ENCODE measurements at places on chromosomes 6 and 20.

DNA sequence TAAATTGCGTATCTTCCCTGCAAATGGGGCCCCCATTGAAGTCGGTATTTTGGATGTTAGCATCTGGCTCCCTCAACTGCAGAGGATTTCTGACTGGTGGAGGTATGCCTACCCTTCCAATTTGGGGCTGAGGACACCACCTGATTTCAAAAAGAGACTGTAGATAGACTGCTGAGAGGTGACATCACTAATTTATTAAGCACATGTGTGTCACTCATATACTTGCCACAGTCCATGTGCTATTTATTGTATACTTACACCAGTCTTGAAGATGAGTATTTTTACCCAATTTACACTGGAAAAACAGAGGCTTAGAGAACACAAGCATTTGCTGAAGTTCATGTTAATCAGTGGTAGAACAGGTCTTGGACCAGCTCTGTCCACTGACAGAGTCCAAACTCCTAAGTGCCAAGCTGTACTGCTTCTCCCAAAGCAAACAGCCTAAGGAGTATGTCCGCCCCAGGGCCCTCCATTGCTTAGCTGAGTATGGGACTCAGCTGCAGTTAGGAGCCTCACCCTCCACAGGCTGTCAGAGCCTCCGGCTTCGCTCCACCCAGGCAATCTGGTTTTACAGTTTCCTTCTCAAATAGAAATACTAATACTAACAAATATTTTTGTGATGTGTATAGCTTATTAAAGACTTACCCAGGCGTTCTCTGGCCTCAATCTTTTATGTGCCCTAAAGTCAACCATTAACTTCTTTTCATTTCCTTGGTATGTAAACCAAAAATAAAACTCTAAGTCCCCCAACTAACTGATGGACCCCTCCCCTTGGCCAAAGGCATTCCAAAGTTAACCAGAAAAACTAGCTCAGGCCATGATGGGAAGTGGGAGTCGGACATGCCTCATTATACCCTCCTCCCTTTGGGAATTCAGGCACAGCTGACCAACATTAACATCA is 17.5 kb downstream of the RIN2 start:
- no peaks in the 10 kb centered on the region for H3K27me3 ChIP-seq
- peaks cover 11% of the 10 kb centered on the region for H3K4me1 ChIP-seq

- H3K27ac ChIP-seq = no peak overlapping the region
- H3K4me1 ChIP-seq = peaks cover 4% of the 10 kb centered on the region
- no peak for DNase-seq
Measured at GRCh38 chr20:23298926-23299672, 51.5 kb upstream of the NXT1 start.

DNA sequence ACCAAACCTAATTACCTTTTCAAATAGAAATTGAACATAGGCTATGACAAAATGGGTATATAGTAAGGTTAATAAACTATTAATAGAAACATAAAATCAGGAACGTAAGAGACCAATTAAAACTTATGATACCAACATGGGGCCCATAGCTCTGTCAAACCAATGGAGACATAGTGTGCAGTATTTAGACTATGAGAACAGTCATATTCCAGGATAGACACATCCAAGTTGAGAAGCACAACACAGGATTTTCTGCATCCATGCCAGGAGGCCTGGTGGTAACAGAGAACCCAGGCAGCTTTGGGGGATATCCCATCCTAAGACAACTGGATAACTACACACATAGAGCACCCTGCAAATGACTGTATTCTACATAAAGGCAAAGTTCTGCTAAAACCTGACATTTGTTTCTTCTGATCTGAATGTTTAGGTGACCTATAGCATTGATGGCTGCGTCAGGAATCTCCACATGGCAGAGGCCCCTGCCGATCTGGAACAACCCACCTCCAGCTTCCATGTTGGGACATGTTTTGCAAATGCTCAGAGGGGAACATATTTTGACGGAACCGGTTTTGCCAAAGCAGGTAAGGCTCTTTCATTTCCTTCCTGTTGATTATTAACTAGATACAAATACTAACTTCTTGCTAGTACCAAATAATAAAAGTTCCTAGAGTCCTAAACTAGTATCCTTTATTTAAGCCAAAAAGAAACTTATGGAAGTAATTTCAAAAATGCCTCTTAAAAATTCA is 202.7 kb downstream of the ARHGAP18 start:
- H3K27ac ChIP-seq = no peak overlapping the region
- DNase-seq = no peak
- peaks cover 9% of the 10 kb centered on the region for H3K36me3 ChIP-seq
- H3K4me1 ChIP-seq = peaks cover 5% of the 10 kb centered on the region
- no peak overlapping the region for H3K4me3 ChIP-seq

GRCh38 chr6:169917153-169917552 is 165.7 kb downstream of the ERMARD start:
- H3K27me3 ChIP-seq = peaks cover 15% of the 10 kb centered on the region
- H3K4me3 ChIP-seq = no peak overlapping the region
- DNase-seq = no peak
- no peak overlapping the region for H3K27ac ChIP-seq
- H3K36me3 ChIP-seq = peaks cover 4% of the 10 kb centered on the region

- H3K4me1 ChIP-seq = no peaks in the 10 kb centered on the region
- no peak overlapping the region for H3K4me3 ChIP-seq
- no peaks in the 10 kb centered on the region for H3K36me3 ChIP-seq
- DNase-seq = no peak
Measured at GRCh38 chr6:166766769-166767168, 139.7 kb upstream of the RPS6KA2 start.

- no peak overlapping the region for H3K27ac ChIP-seq
- no peaks in the 10 kb centered on the region for H3K4me1 ChIP-seq
- no peak for DNase-seq
- no peaks in the 10 kb centered on the region for H3K36me3 ChIP-seq
- no peaks in the 10 kb centered on the region for H3K27me3 ChIP-seq
Measured at GRCh38 chr6:109172101-109172746, 76.9 kb downstream of the CEP57L1 start.

GRCh38 chr6:131862476-131862875 is 54.7 kb downstream of the ENPP1 start:
- H3K4me3 ChIP-seq = no peak overlapping the region
- peaks cover 3% of the 10 kb centered on the region for H3K4me1 ChIP-seq
- no peak for DNase-seq
- no peak overlapping the region for H3K27ac ChIP-seq
- H3K27me3 ChIP-seq = peaks cover 3% of the 10 kb centered on the region

GRCh38 chr20:25065625-25066338 is 7.8 kb upstream of the ACSS1 start:
- H3K36me3 ChIP-seq = peaks cover 4% of the 10 kb centered on the region
- peak; percentile 54 for DNase-seq
- no peak overlapping the region for H3K4me3 ChIP-seq
- H3K27me3 ChIP-seq = peaks cover 16% of the 10 kb centered on the region

GRCh38 chr6:52871621-52872020 is 31.0 kb upstream of the GSTA5 start:
- no peaks in the 10 kb centered on the region for H3K4me1 ChIP-seq
- no peak overlapping the region for H3K27ac ChIP-seq
- no peaks in the 10 kb centered on the region for H3K36me3 ChIP-seq
- no peaks in the 10 kb centered on the region for H3K27me3 ChIP-seq

GRCh38 chr6:158552796-158553138 is 7.1 kb upstream of the TMEM181 start:
- peaks cover 37% of the 10 kb centered on the region for H3K4me1 ChIP-seq
- no peak overlapping the region for H3K4me3 ChIP-seq
- no peak for DNase-seq
- H3K27ac ChIP-seq = no peak overlapping the region

- H3K27me3 ChIP-seq = no peaks in the 10 kb centered on the region
- H3K27ac ChIP-seq = peak overlapping the region; percentile 93
- DNase-seq = no peak
Measured at GRCh38 chr6:94071835-94072234, 652.5 kb upstream of the EPHA7 start.

DNA sequence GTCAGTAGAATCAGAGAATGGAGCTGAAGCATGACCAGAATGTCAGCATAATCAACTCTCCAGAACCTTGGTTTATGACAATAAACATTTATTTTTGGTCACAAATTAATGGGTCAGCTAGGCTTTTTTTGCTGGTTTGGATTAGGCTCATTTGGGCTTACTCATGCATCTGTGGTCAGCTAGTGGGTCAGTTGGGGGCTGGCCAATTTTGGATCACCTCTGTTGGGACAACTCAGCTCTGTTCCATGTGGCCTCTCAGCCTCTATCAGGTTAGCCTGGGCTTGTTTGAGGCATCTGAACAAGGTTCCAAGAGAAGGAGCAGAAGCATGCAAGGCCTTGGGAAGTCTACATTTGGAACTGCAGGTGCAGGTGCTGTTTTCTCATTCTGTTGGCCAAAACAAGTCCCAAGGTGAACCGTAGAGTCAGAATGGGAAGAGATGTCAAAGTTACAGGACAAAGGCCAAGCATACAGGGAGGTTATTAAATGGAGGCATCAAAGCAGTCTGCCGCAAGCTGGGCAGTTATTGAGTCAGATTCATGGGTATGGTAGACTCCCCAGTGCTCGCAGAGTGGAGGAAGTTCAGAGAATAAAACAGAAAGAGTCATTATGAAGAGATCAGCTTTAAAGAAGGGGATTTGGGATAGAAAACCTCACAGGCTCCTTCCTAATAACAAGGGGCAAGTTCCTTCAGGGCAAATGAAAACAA is 173.0 kb downstream of the PLCB4 start:
- H3K27me3 ChIP-seq = peaks cover 4% of the 10 kb centered on the region
- no peaks in the 10 kb centered on the region for H3K36me3 ChIP-seq
- no peak overlapping the region for H3K4me3 ChIP-seq
- DNase-seq = no peak
- no peak overlapping the region for H3K27ac ChIP-seq

DNA sequence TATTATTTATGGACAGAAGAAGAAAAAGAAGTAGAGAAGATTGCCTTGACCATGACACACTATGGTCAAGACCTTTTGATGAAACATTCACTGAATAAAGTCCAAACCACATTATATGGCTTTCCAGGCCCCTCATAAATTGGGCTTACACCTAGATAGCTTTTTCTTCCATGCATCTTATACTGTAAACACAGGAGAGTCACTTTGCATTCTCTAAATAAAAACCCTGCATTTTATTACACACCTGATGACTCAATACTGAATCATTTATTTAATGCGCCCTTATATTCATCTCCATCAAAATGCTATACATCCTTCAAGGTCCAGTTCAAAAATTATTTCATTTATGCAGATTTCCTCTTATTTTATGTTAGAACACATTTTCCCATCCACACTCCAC is 78.0 kb downstream of the COL21A1 start:
- no peaks in the 10 kb centered on the region for H3K36me3 ChIP-seq
- DNase-seq = no peak
- no peak overlapping the region for H3K27ac ChIP-seq
- H3K4me3 ChIP-seq = no peak overlapping the region

DNA sequence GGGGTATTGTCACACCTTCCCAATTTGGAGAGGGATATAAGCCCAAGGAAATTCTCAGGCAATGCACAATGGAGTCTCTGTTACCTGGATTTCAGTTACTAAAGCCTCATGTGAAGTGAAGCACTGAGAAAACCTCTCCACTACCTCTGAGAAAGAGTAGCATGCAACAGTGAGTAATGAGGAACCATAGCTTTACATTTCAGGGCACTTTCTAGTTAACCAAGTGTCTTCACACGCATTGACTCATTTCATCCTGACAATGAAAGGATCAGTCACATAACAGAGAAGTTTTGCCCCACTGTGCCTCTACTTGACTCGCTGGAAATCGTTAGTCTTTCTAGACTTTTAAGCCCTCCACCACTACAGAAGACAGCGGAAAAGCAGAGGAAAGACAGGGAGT is 86.2 kb upstream of the ARID1B start:
- DNase-seq = no peak
- no peak overlapping the region for H3K27ac ChIP-seq
- H3K4me1 ChIP-seq = peaks cover 8% of the 10 kb centered on the region
- H3K27me3 ChIP-seq = peaks cover 22% of the 10 kb centered on the region
- H3K4me3 ChIP-seq = no peak overlapping the region

GRCh38 chr6:20678831-20679352 is 144.6 kb downstream of the CDKAL1 start:
- H3K27ac ChIP-seq = no peak overlapping the region
- H3K36me3 ChIP-seq = no peaks in the 10 kb centered on the region
- DNase-seq = no peak
- H3K4me1 ChIP-seq = peaks cover 6% of the 10 kb centered on the region
- no peak overlapping the region for H3K4me3 ChIP-seq
- H3K27me3 ChIP-seq = no peaks in the 10 kb centered on the region

DNA sequence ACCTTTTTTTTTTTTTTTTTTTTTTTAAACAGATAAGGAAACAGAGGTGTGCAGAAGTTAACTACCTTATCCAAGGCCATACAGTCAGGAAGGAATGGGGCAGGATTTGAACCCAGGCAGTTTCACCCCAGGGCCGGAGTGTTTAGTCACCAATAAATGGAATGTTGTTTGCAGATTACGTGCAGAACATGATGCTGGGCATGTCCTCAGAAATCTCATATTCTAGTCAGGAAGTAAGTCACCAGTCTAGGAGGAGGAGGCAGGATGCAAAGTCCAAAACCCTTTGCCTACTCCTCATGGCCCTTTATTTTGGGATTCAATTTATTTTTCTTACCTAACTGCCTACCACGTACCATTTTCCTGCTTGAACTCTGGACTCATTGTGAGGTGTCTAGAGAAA is 57.1 kb upstream of the LRRC1 start:
- H3K27me3 ChIP-seq = no peaks in the 10 kb centered on the region
- no peak for DNase-seq
- no peaks in the 10 kb centered on the region for H3K36me3 ChIP-seq
- H3K4me3 ChIP-seq = no peak overlapping the region
- peaks cover 8% of the 10 kb centered on the region for H3K4me1 ChIP-seq
- no peak overlapping the region for H3K27ac ChIP-seq

DNA sequence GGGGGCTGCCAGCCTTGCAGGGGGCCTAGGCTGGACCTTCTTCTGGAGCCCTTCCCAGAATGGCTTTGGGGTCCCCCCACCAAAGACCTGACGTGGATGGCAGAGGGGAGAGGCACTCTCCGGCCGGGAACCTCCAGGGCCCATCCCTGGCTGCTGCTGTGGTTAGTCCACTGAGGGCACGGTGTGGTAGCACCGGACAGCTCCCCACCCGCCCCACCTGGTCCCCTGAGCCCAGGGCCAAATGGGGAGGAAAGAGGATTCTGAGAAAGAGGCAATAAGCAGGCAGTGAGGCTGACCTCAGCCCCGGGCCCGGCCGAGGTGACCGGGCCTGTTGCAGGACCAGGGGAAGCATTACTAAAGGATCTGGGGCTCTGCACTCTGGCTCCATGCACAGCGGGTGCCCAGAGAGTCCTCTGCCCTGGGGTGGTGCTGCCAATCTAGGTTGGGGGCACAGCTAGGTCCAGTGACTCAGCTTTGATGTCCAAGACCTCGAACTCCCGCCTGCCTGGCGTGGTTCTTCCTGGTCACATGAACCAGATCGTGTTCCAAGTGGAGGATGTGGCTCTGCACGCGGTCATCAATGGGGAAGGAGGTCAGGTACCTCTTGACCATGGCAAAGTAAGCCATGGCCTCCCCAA is 2.2 kb downstream of the CENPB start:
- H3K4me1 ChIP-seq = peaks cover 13% of the 10 kb centered on the region
- H3K27me3 ChIP-seq = peaks cover 26% of the 10 kb centered on the region
- H3K36me3 ChIP-seq = peaks cover 6% of the 10 kb centered on the region
- DNase-seq = no peak
- no peak overlapping the region for H3K27ac ChIP-seq

Data from endothelial cell (in vitro differentiated cells).